Neural crest cell (in vitro differentiated cells): ENCODE measurements at places on chromosomes 16 and 17. TPM values are rescaled to one million over a fixed set of nuclear protein-coding genes. Genes with fewer than 3 reads are reported as not detected.

FAM83G gene
- total RNA-seq: 1.3 and 1.8 TPM in 2 replicates

TMEM238L gene
- total RNA-seq: not detected in 2 replicates

MYH1 gene
- not detected in 2 replicates for total RNA-seq

IL4R gene
- total RNA-seq: 11.2 and 12.8 TPM in 2 replicates

AATK gene
- total RNA-seq: 6.0 and 6.7 TPM in 2 replicates

CFDP1 gene
- total RNA-seq: 99.8 and 103 TPM in 2 replicates

TBC1D16 gene
- total RNA-seq: 96.2 and 96.5 TPM in 2 replicates

KRT28 gene
- not detected in 2 replicates for total RNA-seq

OSGIN1 gene
- 2.4 and 3.0 TPM in 2 replicates for total RNA-seq

CRK gene
- total RNA-seq: 57.5 and 58.5 TPM in 2 replicates

GLOD4 gene
- total RNA-seq: 114 and 124 TPM in 2 replicates

PPP1R27 gene
- total RNA-seq: not detected in 2 replicates

TK1 gene
- total RNA-seq: 48.7 and 53.9 TPM in 2 replicates

MEOX1 gene
- 1.1 and 1.7 TPM in 2 replicates for total RNA-seq

KRT33B gene
- not detected in 2 replicates for total RNA-seq

PKD1 gene
- total RNA-seq: 108 and 115 TPM in 2 replicates

GNG13 gene
- not detected in 2 replicates for total RNA-seq

NUDT16L1 gene
- 36.8 and 37.8 TPM in 2 replicates for total RNA-seq

GJC1 gene
- 143 and 145 TPM in 2 replicates for total RNA-seq

SHBG gene
- 2.3 and 2.5 TPM in 2 replicates for total RNA-seq

ABCA6 gene
- 0.16 TPM in 1 of 2 replicates, not detected in the other for total RNA-seq

LPO gene
- not detected in 2 replicates for total RNA-seq

TMED6 gene
- total RNA-seq: 0.56 and 0.82 TPM in 2 replicates

LITAFD gene
- total RNA-seq: not detected in 2 replicates

CCL16 gene
- total RNA-seq: not detected in 2 replicates

MT1G gene
- total RNA-seq: not detected in 2 replicates

EME1 gene
- 25.5 and 31.4 TPM in 2 replicates for total RNA-seq

EMC6 gene
- 53.4 and 54.5 TPM in 2 replicates for total RNA-seq

PIRT gene
- total RNA-seq: 0.07 and 0.09 TPM in 2 replicates

TMEM256 gene
- total RNA-seq: 71.5 and 71.6 TPM in 2 replicates
